AG10803 (cell line): ENCODE measurements at places on chromosomes 3 and 15.

DNA sequence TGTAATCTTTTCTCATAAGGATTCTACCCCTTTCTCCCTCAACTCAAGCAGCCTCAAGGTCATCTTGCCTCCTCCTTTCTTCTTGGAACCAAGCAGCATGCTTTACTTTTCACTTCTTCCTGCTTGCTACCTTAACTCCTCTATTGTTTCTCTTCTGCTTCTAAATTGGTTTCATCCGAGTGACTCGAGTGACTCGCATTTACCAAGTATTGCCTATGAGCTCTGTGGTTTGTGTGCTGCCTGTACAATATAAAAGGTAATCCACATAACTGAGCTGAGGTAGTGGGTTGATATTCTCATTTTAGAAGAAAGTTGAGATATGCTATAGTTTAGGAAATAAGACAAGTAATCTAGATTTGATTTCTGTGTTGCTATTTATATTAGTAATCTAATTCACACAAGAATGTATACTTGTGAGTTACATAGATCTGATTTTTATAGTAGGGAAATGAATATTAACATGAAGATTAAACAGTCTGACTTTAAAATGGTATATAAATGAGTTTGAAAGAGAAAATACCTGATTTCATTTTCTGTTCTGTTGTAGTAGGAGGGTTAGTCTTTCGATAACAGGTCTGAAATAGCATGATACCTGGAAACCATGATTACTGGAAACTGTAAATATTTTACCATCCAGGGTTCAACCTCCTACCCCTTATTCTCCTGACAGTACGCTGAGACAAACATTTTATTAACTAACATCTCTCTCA lies 5.5 kb downstream of the HHLA2 start:
- DNase-seq, result no peak

GRCh38 chr3:179852142-179852905 lies 184.4 kb downstream of the PEX5L start:
- DNase-seq, result peak; percentile 5

DNA sequence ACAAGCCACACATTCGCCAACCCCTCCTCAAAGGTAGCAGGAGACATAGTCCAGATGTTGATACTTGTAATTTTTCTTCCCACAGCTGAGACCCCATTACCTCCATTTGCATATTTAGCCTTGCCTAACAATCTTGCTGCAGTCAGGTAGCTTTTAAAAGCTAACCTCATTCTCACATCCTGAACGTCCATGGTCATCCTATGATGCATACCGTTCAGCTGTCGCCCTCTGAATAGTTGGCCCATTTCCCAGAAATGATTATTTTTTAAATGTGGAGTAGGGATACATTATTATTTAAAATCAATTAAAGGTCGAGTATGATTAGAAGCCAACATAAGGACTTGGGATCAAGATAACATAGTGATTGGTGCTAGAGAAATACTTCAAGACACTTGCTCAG lies 165.0 kb downstream of the MEX3B start:
- no peak for DNase-seq

- DNase-seq, result no peak
Measured at GRCh38 chr3:12541625-12542024, 3.7 kb downstream of the MKRN2OS start.

DNA sequence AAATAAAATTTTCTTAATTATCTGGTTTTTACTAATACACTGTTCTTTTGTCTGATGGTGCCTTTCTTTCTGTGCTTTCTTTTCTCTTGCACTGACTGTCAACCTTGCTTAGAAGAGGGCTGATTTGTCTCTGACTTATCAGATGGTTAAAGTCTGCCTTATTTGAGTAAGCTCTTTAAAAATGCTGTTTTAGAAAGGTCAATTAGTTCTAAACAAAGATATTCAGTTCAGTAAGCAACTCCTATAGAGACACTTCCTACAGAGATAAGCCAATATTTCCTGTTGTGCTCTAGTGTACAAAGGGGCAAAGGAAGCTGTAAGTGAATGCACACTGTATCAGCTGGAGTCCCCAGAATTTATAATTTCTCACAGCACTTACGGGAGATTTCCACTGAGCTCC lies 153.4 kb upstream of the TSPAN3 start:
- no peak for DNase-seq
